Aorta (tissue), 5 donors: ENCODE measurements at places on chromosomes 2 and 18. TPM values are rescaled to one million over a fixed set of nuclear protein-coding genes. Genes with fewer than 3 reads are reported as not detected.

- no peak for DNase-seq
These were observed 123.3 kb upstream of the TMEM200C start for GRCh38 chr18:6018671-6019070.

DNA sequence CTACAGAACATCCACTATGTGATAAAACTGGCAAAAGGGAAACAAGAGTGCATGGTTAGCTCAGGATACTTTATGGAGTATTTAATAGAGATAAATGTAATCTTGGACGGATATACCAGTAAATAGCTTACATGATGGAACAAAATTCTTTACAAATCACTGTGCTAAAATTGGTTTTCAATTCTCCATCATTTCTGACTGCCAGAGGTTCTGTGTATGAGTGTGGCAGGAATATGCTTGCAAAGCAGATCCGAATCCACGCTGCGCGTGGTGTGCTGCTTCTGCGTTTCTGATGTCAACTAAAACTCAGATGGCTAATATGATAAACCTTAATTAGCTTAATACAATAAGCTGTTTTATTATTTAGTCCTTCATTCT lies 2.1 kb downstream of the ZNF532 start:
- no peak for DNase-seq

DNA sequence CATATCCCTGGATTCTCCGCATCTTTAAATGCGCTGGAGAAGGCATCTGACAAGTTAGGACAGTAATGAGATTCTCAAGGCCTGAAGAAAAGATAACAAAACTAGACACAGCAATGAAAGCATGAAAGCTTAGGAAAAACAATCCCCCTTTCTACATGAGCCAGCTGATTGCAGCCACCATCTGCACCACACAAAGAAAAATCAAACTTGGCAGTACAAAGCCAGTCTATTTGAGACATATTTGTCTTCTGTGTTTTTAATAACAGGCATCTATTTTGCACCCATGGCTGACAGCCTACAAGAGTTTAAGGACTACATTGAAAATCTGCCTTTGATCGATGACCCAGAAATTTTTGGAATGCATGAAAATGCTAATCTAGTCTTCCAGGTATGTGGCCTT lies 83.6 kb downstream of the TRABD2A start:
- no peak for DNase-seq

DNA sequence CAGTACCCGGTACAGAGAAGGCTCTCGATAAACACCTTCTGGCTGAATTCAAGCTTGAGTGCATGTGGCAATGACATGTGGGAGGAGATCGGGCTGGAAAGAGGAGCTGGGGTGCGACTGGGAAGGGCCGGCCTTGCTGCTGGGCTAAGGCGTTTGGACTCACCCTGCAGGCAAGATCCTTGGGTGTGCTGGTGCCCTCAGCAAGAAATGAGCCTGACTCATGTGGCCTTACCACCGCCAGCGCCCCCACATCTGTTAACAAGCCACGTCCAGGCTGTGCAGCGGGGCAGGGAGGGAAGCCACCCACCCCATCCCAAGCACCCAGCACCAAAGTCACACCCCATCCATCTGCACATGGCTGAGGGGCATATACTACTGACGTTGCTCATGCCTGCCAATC lies 1.3 kb downstream of the HS1BP3 start:
- peak; percentile 54 for DNase-seq

- DNase-seq, result no peak
These were observed 59.9 kb downstream of the ABCB11 start for GRCh38 chr2:168971261-168971660.

- DNase-seq, result no peak
These were observed 132.8 kb downstream of the PARD3B start for GRCh38 chr2:204678031-204678430.

DNA sequence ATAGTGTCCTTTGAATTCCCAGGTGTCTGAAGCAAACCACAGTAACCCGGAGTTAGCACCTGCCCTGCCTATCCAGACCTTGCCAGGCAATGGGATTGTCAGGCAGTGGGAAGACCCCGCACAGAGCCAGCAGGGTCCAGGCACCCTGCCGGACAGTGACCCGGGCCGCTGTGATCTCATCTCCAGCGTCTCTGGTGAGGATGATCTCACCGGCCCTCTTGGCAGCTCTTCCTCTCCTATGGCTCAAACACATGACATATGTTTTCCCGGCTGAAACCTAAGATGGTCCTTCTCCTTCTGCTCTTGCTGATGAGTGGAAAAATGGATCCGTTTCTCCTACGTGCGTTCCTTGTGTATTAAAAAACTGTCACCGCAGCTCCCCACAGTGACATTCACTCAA lies 75.1 kb downstream of the ACOXL start:
- DNase-seq, result no peak

GRCh38 chr2:194602750-194603149 lies 1054.3 kb upstream of the SLC39A10 start:
- no peak for DNase-seq

DNA sequence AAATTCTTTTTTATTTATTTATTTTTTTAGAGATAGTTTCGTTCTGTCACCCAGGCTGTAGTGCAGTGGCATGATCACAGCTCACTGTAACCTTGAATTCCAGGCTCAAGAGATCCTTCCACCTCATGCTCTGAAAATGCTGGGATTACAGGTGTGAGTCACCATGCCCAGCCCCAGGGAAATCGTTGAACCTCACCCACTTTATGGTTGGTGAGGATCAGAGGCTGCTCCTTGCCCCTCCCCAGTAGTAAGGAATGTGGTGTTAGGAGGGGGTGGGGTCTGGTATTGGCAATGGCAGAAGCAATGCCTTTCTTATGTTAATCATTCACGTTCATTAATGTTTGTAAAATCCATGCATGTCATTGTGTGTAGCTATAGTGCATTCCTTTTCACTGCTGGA lies 161.9 kb downstream of the SUCLG1 start:
- no peak for DNase-seq

DNA sequence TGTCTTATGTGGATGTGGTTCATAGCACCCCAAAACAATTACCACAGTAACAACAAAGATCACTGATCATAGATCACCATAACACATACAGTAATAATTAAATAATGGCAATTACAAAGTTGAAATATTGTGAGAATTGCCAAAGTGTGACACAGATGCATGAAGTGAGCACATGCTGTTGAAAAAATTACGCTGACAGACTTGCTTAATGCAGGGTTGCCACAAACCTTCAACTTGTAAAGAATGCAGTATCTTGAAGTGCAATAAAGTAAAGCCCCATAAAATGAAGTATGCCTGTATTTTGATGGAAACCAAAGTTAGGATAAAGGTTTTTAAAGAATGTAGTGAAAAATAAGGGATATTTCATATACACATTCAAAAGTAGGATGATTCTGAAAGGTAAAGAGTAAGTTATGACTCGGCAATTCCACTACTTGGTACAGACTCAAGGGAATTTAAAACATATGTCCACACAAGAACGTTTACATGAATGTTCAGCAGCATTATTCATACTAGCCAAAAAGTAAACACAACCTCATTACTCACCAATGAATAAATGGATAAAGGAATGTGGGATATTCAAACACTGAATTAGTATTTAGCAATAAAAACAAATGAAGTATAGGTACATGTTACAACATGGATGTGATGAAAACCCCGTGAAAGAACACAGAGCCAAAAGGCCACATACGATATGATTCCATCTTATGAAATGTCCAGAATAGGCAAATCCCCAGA lies 61.6 kb downstream of the SCN9A start:
- DNase-seq, result no peak

DNA sequence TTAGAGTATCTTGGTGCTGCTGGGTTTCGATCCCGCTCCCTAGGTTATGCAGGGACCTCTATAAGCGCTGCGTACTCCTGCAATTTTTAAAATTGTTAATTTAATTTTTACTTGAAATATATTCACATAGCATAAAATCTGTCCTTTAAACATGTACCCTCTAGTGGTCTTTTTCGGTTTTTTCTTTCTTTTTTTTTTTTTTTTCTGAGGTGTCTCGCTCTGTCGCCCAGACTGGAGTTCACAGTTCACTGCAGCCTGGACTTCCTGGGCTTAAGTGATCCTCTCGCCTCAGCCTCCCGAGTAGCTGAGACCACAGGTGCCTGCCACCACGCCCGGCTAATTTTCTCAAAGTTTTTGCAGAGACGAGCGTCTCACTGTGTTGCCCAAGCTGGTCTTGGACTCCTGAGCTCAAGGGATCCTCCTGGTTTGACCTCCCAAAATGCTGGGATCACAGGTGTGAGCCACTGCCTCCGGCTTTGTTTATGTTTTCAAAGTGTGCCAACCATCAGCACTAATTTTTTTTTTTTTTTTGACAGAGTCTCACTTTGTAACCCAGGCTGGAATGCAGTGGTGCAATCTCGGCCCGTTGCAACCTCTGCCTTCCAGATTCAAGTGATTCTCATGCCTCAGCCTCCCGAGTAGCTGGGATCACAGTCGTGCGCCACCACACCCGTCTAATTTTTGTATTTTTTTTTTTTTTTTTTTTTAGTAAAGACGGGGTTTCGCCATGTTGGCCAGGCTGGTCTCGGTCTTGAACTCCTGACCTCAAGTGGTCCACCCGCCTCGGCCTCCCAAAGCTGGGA lies 585 bp upstream of the MOB1A start:
- no peak for DNase-seq

- DNase-seq, result no peak
These were observed 28.5 kb upstream of the NAPG start for GRCh38 chr18:10497206-10497749.

- DNase-seq, result no peak
These were observed 441.1 kb downstream of the LRATD1 start for GRCh38 chr2:15073664-15074063.

GRCh38 chr2:191114403-191114886 lies 36.3 kb downstream of the STAT4 start:
- DNase-seq, result no peak

DNA sequence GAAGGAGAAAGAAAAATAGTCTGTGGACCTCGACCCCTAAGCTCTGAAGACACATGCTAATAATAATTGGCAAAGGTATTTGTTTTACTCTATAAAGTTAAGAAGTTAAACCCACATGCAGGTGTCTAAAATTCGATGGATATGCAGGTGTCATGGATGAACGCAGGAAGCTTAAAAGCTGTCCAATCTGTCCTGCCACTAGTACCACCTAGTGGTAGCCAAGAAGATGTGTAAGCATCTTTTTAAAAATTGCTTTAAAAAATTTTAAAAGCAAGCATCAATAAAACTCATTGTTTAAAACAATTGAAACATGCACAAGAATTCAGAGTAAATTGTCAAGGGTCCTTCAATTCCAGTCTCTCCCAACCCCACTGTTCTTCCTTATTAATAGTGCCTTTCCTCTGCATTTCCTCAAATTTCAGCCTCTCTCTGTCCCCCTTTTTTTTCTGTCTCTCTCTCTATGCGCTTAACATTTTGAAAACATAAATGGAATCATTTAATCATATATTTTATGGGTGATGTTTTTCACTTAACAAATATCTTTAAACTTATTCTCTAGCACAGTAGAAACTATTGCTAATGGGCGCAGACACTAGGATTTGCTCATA lies 30.6 kb upstream of the PPP3R1 start:
- no peak for DNase-seq

- DNase-seq, result no peak
These were observed 151.8 kb downstream of the DNER start for GRCh38 chr2:229562472-229563127.

- DNase-seq, result no peak
These were observed 31.9 kb upstream of the GPC1 start for GRCh38 chr2:240403396-240404104.

DNA sequence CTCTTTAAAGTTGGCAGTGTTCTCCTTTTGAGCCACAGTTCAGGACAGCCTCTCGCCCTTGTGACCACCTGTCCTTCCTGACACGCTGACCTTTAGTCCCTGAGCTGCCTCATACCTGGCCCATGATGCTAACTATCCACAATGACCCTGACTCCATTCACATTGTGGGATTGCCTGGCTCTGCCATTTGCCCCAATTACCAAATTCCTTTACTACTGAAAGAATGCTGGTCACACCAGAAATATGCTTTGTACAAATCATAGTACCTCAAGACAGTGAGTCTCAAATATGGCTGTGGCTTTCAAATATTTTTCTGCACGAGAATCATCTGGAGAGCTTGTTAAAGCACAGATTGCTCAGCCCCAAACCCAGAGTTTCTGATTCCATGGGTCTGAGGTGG lies 54.2 kb downstream of the LTBP1 start:
- no peak for DNase-seq

DNA sequence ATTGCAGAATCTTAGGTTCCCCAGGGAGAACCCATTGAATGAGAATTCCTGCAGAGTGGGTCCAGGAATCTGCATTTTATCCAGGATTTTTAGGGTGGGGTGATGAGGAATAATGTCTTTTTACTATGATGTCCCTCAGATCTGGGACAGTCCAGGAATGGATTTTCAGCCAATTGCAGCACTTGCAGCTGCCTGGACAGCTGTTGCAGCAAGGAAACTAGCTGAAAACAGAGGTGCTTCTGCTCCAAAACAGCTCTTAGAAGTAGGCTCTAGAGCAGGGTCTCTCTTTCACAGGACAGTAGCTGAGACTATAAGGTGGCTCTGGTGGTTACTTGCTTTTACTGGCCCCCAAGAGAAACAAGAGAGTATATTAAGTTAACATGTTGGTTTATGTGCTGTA lies 9.1 kb downstream of the GLI2 start:
- no peak for DNase-seq

DNA sequence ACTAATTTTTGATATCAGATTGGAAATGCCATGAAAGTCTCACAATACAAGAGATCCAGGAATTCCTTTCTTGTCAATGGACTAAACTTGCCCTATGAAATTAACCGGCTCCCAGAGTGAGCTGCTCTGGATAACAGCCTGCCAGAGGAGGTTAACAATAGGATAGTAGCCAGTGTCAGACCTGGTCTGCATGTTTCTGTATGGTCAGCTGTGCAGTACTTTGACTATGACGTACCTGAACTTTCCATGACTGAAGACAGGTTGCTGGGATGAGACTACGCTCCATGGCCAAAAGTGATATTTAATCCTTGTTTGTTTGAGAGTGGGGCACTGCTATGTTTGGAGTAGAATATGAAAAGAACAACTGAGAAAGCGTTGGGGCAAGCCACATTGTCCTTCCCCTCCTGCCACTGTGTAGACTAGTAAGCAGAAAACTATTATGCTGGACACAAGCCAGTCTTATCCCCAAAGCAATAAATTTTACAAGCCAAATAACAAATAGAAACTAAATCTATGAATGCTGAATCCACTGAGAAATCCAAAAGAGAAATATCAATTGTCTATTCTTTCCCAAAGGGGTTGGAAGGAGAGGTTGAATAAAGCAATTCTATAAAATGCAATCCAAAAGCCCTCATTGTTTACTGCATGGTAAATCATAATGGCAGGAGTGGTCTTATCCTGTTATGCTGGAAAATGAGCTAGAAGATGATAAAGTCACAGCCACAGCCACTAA lies 115.5 kb upstream of the CYP26B1 start:
- no peak for DNase-seq

GRCh38 chr2:207119048-207119447 lies 46.7 kb downstream of the KLF7 start:
- no peak for DNase-seq

IL1F10 gene
- total RNA-seq, result not detected

RPIA gene
- 9.8 TPM for total RNA-seq

RFTN2 gene
- total RNA-seq, result 17.5 TPM

ALS2 gene
- 24.3 TPM for total RNA-seq

TWIST2 gene
- total RNA-seq, result 16.4 TPM

GAL3ST2 gene
- not detected for total RNA-seq

TMEM150A gene
- total RNA-seq, result 19.2 TPM
